ENCODE measurements at places on chromosomes 6 and 20.

DNA sequence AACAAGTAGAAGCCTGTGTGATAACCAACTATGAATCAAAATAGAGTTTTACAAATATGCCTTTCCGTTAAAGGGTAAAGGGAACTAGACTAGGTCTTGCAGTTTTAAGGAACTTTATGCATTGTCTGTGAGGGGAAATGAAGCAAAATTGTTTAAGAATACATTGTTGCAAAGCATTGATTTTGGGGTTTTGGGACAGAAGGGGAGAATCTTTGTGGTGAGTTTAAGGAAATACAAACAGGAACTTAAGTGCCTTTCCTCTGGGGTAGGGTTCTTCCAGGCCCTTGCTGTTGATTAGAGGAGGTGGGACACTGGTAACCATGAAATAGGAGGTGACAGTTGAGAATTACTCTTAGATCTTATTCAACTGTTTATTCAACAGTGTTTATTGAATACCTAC is 4.7 kb downstream of the MAPK14 start:
- DNase-seq = no peak

DNA sequence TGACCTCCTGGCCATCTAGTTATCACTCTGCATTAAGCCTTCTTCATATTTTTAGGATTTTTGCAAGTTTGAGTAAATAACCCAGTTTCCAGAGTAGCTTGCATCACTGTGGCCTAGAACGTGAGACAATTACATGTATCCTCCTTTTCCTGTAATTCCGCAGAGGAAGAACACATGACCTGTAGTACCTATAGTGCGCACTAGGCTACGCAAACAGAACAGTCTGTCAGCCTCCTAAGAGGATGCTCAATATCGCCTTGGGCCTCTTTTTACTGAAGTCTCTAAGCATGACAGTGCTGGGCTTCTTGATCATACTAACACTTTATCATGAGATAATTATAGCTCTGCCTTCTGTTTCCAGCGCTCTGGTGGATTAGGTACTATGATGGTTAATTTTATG is 20.2 kb upstream of the NR2E1 start:
- no peak for DNase-seq

- no peak for DNase-seq
Measured at GRCh38 chr6:78365473-78365872, 501.9 kb upstream of the IRAK1BP1 start.

DNA sequence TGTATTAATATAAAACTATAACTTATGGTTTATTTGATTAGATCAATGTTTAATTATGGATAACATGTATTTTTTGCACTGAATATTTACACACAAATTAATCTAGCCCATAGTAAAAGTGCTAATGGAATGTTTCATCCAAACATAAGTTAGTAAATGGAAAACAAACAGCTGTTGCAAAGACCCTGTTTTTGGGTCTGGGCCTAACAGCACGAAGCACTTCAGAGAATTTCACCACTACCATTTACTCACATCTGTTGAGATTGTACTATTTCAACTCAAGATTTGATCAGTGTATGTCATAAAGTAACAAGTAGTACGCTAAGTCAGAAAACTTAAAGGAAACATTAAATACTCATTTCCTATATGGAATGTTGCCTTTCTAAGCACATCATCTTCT is 359.6 kb downstream of the LAMA2 start:
- DNase-seq = no peak

- DNase-seq = no peak
Measured at GRCh38 chr6:166167258-166167731, 356 bp downstream of the TBXT start.

GRCh38 chr20:35174458-35175216 is 2.8 kb downstream of the PROCR start:
- no peak for DNase-seq

DNA sequence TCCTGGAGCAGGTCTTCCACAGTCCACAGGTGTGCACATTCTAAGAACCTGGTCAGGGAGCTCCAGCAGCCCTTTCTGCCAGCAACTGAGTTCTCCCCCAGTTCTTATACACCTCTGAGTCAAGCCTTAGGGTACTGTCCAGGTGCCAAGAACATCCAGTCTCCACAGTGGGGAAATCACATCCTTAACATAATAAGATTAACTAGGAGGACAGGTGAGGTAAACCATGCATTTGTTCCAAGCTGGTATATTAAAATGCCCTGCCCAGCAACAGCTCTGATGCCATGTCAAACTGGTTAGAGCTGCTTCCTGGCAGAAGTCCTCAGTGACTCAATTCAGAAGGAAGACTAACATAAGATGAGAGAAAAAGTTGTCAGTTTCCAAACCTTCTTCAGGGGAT is 303.9 kb upstream of the SGK1 start:
- DNase-seq = no peak

GRCh38 chr6:71383901-71384489 is 95.4 kb downstream of the OGFRL1 start:
- no peak for DNase-seq

- no peak for DNase-seq
Measured at GRCh38 chr6:41298785-41299502, 12.5 kb upstream of the TREM1 start.

GRCh38 chr6:132412656-132413498 is 11.6 kb upstream of the MOXD1 start:
- no peak for DNase-seq

All from stimulated activated CD8-positive, alpha-beta memory T cell treated with anti-CD3 and anti-CD28 coated beads, Interleukin-4, amount 100 ng/mL, for 1 hour (primary cell).